Osteoblast (primary cell): ENCODE measurements at places on chromosomes 3 and 15. TPM values are rescaled to one million over a fixed set of nuclear protein-coding genes. Genes with fewer than 3 reads are reported as not detected.

EIF2A gene
- 230 and 238 TPM in 2 replicates for total RNA-seq

SLC9A9 gene
- total RNA-seq, result 6.5 and 8.3 TPM in 2 replicates

CD200 gene
- total RNA-seq, result 1.5 and 3.3 TPM in 2 replicates

NOX5 gene
- 0.29 and 0.36 TPM in 2 replicates for total RNA-seq

ETV5 gene
- total RNA-seq, result 42.3 and 44.5 TPM in 2 replicates

TBL1XR1 gene
- 278 and 297 TPM in 2 replicates for total RNA-seq

ECE2 gene
- not detected in 2 replicates for total RNA-seq

STAC gene
- 3.3 and 6.5 TPM in 2 replicates for total RNA-seq

ZBED2 gene
- under 0.01 TPM in 1 of 2 replicates, not detected in the other for total RNA-seq

BMF gene
- 8.0 TPM in 2 replicates for total RNA-seq

BSN gene
- total RNA-seq, result under 0.01 and 0.29 TPM in 2 replicates

NTRK3 gene
- 0.59 and 0.72 TPM in 2 replicates for total RNA-seq

SSUH2 gene
- not detected in 2 replicates for total RNA-seq

NUP210 gene
- total RNA-seq, result under 0.01 TPM in 2 replicates

CPB1 gene
- 1.1 and 1.8 TPM in 2 replicates for total RNA-seq

SLITRK3 gene
- total RNA-seq, result not detected in 2 replicates

MUSTN1 gene
- total RNA-seq, result 1.4 TPM in 1 of 2 replicates, not detected in the other

VWA5B2 gene
- not detected in 2 replicates for total RNA-seq

RAB11A gene
- 55.7 and 68.0 TPM in 2 replicates for total RNA-seq

GHSR gene
- total RNA-seq, result not detected in 2 replicates

ZNF774 gene
- 1.8 and 2.4 TPM in 2 replicates for total RNA-seq

LYZL4 gene
- total RNA-seq, result not detected in 2 replicates

PLA2G4F gene
- total RNA-seq, result not detected in 2 replicates

PARP15 gene
- total RNA-seq, result 3.2 and 3.6 TPM in 2 replicates

ALAS1 gene
- total RNA-seq, result 35.4 and 39.1 TPM in 2 replicates

MOBP gene
- total RNA-seq, result not detected in 2 replicates

RBP2 gene
- not detected in 2 replicates for total RNA-seq

LIPH gene
- total RNA-seq, result not detected in 2 replicates

CASR gene
- not detected in 2 replicates for total RNA-seq

SMAD6 gene
- 28.9 and 31.8 TPM in 2 replicates for total RNA-seq

ZNF80 gene
- total RNA-seq, result not detected in 2 replicates

OSTN gene
- under 0.01 TPM in 1 of 2 replicates, not detected in the other for total RNA-seq

PLSCR4 gene
- 54.6 and 77.8 TPM in 2 replicates for total RNA-seq

ITGA11 gene
- 567 and 697 TPM in 2 replicates for total RNA-seq

NIT2 gene
- 18.1 and 23.3 TPM in 2 replicates for total RNA-seq
